ENCODE measurements at places on chromosomes 16 and 17. TPM values are rescaled to one million over a fixed set of nuclear protein-coding genes. Genes with fewer than 3 reads are reported as not detected.
A peak's percentile ranks its signal among the peaks of the same experiment; 100 is the strongest.

The ATP6V0A1 gene
- total RNA-seq = 35.7 TPM

The CCR7 gene
- total RNA-seq = under 0.01 TPM

The TBC1D3B gene
- 1.8 TPM for total RNA-seq

- DNase-seq = no peak
- H3K27ac ChIP-seq = no peak overlapping the region
- H3K4me1 ChIP-seq = no peaks in the 10 kb centered on the region
- no peak overlapping the region for H3K4me3 ChIP-seq
- H3K36me3 ChIP-seq = no peaks in the 10 kb centered on the region
These were observed 48.5 kb downstream of the IRF8 start for GRCh38 chr16:85947230-85948137.

DNA sequence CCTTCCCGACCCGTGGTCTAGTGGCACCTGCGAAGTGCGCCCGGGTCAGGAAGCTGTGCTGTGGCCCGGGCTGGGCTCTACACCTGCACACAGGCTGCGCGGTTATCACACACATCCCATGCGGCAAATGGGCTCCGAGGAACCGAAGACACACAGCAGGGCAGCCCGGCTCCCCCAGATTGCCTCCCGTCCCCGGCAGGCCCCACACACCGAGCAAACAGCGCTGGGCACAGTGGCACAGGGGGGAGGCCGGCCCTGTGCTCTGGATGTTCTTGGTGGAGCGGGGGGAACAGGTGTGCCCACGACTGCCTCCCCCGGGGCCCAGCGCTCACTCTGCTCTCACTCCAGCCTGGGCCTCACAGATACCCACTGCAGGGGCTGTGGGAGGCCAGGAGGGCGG, 28.9 kb upstream of the PABPN1L start:
- DNase-seq = no peak
- no peaks in the 10 kb centered on the region for H3K36me3 ChIP-seq
- peaks cover 6% of the 10 kb centered on the region for H3K27me3 ChIP-seq
- H3K27ac ChIP-seq = no peak overlapping the region
- H3K4me3 ChIP-seq = no peak overlapping the region

GRCh38 chr17:42337442-42337841, 49.1 kb downstream of the STAT5A start:
- DNase-seq = peak; percentile 64
- no peak overlapping the region for H3K4me3 ChIP-seq
- H3K4me1 ChIP-seq = peaks cover 2% of the 10 kb centered on the region
- H3K36me3 ChIP-seq = peaks cover 29% of the 10 kb centered on the region

DNA sequence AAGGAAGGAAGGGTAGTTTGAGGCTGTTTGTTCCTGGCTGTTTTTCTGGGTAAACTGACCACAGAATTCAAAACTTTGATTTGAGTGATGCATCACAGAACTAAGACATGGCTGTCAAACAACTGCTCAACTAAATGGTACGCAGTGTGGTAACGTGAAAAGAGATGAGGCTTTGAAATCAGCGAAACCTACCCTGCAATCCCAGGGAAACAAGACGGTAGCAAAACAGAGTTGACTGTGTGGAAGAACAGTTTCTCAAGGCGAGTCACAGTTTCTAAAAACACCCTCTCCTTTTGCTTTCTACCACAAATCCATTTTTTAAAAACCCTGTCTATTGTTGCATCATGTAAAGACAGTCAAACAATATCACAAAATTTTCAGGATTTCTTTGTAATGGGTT, 156.0 kb upstream of the MAF start:
- H3K4me1 ChIP-seq = peaks cover 2% of the 10 kb centered on the region
- H3K27me3 ChIP-seq = no peaks in the 10 kb centered on the region
- no peak overlapping the region for H3K27ac ChIP-seq
- no peak overlapping the region for H3K4me3 ChIP-seq
- no peaks in the 10 kb centered on the region for H3K36me3 ChIP-seq

DNA sequence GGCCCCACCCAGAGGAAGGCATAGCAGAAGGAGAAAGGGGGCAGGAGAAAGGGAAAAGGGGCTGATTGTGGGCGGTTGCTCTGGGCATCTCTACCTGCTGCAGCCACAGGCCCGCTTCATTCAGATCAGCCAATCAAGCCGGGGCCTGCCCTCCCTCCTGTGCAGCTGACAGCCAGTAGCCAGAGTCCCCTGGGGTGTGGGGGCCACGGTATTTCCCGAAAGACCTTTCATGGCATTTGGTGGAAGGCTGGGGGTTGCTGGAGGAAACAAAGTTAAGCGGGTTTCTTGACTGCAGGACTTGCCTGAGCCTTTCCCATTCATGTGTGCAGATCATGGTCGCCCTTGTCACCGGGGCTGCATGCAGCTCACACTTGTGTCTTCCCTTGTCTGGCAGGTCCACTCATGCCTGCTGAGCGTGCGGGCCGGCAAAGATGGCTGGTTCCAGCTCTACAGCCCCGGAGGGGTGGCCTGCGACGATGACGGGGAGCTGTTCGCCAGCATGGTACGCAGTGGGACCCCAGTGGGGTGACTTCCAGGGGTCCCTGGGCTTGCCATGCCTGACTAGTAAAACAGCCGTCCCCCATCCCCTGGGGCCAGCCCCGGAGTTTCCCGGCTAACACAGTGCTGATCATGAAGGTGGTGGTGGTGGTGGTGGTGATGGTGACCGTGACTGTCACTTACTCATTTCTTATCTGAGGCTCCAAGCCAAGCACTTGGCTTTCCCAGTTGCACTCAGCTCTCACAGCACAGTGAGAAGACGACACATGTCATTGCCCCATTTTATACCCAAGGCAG, 82.7 kb upstream of the PLCG2 start:
- H3K27me3 ChIP-seq = no peaks in the 10 kb centered on the region
- H3K4me3 ChIP-seq = no peak overlapping the region
- peaks cover 4% of the 10 kb centered on the region for H3K4me1 ChIP-seq
- DNase-seq = no peak
- peaks cover 4% of the 10 kb centered on the region for H3K36me3 ChIP-seq
- no peak overlapping the region for H3K27ac ChIP-seq

DNA sequence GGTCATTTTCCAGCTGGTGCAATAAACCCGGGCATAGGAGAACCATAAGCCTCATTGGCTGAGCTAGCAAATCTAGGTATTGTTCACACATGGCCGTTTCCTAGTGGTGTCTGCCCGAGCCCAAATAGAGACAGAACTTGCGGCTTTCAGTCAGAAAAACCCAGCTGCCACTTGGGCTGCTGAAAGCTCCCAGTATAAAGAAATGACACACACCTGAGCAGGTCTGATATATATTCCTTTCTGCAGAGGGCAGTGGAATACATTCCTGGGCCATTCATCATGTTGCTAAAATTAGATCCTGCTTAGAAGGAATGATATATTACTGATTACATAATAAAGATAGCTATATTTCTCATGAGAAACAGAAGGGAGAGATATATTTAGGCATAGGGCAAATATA, 83.9 kb upstream of the IRX5 start:
- no peaks in the 10 kb centered on the region for H3K36me3 ChIP-seq
- H3K27ac ChIP-seq = no peak overlapping the region
